ENCODE measurements at places on chromosomes 2 and 18. TPM values are rescaled to one million over a fixed set of nuclear protein-coding genes. Genes with fewer than 3 reads are reported as not detected.

The ZNF892 gene
- total RNA-seq: 4.4 TPM

The HNMT gene
- total RNA-seq: 10.9 TPM

The NEMP2 gene
- total RNA-seq: 4.4 TPM

The SPP2 gene
- total RNA-seq: 0.16 TPM

The OR6B2 gene
- not detected for total RNA-seq

The CFAP210 gene
- total RNA-seq: 0.17 TPM

The C2orf92 gene
- total RNA-seq: 1.4 TPM

Data from bronchial smooth muscle cell (primary cell).